ENCODE measurements at places on chromosomes 3 and 15. TPM values are rescaled to one million over a fixed set of nuclear protein-coding genes. Genes with fewer than 3 reads are reported as not detected.

GRCh38 chr3:177201700-177202397 is 4.6 kb upstream of the TBL1XR1 start:
- H3K27ac ChIP-seq, result peak overlapping the region; percentile 78
- no peaks in the 10 kb centered on the region for H3K27me3 ChIP-seq
- peak; percentile 85 for DNase-seq
- H3K36me3 ChIP-seq, result no peaks in the 10 kb centered on the region

Gene C3orf62
- total RNA-seq, result 10.7 TPM

Gene PYGO1
- not detected for total RNA-seq

- no peaks in the 10 kb centered on the region for H3K36me3 ChIP-seq
- DNase-seq, result no peak
- H3K4me1 ChIP-seq, result no peaks in the 10 kb centered on the region
Observed at GRCh38 chr15:92277776-92278175, 115.9 kb upstream of the ST8SIA2 start.

GRCh38 chr15:75650908-75651809 is 3.4 kb downstream of the SNX33 start:
- H3K36me3 ChIP-seq, result no peaks in the 10 kb centered on the region
- peak overlapping the region; percentile 43 for H3K4me3 ChIP-seq
- peak overlapping the region; percentile 60 for H3K27ac ChIP-seq
- no peaks in the 10 kb centered on the region for H3K27me3 ChIP-seq

DNA sequence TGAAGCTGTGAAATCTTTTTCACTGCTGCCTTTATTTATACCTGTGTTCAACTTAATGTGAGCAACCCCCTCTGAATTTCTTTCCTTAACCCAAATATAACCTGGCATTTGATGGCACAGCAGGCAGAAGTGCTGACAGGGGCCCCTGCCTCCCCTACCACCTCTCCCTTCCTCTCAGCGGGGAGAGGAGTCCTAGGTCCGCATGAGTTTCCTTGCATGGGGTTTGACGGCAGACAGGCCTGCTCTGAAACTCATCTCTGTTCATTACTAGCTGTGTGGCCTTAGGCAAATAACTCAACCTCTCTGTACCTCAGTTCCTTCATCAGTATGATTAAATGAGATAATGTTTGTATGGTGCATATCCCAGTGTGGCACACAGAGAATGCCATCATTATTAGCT is 79.7 kb downstream of the SEC22A start:
- no peaks in the 10 kb centered on the region for H3K36me3 ChIP-seq
- H3K4me3 ChIP-seq, result no peak overlapping the region
- no peak for DNase-seq

DNA sequence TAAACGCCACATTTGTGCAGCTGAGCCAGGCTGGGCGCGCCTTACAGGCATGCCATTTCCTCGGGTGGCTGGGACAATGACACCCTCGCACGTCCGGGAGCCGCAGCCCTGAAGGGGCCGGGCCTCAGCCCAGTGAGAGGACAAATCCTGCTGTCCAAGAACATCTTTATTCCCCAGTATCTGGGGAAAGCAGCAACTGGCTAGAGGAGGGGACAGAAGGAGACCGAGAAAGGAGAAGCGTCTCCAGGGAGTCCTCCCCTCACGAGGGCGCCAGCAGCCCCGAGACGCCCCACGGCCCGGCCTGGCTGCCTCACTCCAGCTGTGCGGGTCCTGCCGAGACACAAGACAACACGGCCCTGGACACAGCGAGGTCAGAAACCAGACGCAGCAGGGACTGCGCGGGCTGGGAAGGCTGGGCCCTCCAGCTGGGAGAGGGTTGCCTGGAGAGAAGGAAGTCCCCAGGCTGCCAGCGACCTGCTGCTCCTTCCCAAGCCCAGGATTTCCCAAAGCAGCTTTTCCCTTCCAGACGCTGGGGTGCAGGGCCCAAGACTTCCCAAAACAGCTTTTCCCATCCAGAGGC is 130.2 kb downstream of the CHSY1 start:
- peaks cover 51% of the 10 kb centered on the region for H3K4me1 ChIP-seq
- peak; percentile 65 for DNase-seq
- peak overlapping the region; percentile 94 for H3K4me3 ChIP-seq
- no peaks in the 10 kb centered on the region for H3K27me3 ChIP-seq
- peak overlapping the region; percentile 100 for H3K27ac ChIP-seq
- H3K36me3 ChIP-seq, result no peaks in the 10 kb centered on the region

GRCh38 chr3:146542179-146542578 is 2.2 kb downstream of the PLSCR1 start:
- H3K36me3 ChIP-seq, result peaks cover 16% of the 10 kb centered on the region
- H3K4me1 ChIP-seq, result peaks cover 49% of the 10 kb centered on the region
- peak; percentile 61 for DNase-seq
- H3K27me3 ChIP-seq, result no peaks in the 10 kb centered on the region

- H3K4me1 ChIP-seq, result no peaks in the 10 kb centered on the region
- no peaks in the 10 kb centered on the region for H3K36me3 ChIP-seq
- no peaks in the 10 kb centered on the region for H3K27me3 ChIP-seq
- no peak for DNase-seq
Observed at GRCh38 chr3:173501931-173502489, 104.5 kb downstream of the NLGN1 start.

Gene MESP1
- 2.3 TPM for total RNA-seq

Gene HGD
- 1.00 TPM for total RNA-seq

Gene SNX22
- not detected for total RNA-seq

DNA sequence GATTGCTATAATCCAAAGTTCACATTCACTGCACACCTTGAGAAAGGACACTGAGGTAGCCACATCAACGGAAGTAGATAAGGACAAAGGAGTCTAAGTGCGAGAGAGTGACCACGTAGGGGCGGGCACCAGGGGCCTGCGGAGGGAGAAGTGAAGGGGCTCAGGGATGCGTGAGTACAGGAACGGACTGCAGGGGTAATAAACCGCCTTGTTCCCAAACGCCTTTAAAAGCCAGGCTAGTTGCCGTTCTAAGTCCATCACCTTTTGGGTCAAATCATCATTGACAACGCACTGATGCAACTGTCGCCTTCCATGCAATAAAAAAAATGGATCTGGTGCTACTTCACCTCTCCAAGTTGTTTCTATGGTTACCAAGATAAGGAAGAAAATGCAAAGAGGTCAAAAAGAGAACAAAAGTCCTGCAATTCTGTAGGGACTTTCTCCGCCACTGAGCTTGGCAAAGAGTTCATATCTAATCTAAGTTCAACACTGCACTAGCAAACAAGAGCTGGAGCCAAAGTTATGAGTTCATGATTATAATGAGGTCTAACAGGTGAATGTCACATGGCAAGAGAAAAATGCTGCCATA is 32.6 kb upstream of the ATP11B start:
- H3K27me3 ChIP-seq, result peaks cover 17% of the 10 kb centered on the region
- DNase-seq, result no peak
- no peaks in the 10 kb centered on the region for H3K36me3 ChIP-seq
- no peak overlapping the region for H3K27ac ChIP-seq
- H3K4me1 ChIP-seq, result no peaks in the 10 kb centered on the region

Gene SLC28A2
- not detected for total RNA-seq

Gene CLDN16
- not detected for total RNA-seq

DNA sequence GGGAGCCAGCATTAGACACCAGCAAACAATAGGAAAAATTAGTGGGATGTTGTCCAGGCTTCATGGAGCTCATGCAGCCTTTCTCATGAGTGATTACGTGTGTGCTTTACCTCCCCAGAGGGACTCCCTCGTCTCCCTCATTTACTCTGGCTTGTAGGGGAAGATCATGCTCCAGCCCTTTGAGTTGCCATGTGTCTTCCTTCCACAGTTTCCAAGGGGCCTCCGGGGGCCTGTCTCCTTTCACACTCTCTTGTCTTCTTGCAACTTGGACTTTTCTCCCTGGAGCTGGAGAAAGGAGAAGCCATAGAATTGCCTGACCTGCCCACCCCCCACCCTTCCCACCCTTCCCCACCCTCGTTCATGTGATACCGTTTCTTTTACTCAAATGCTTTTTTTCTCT is 98.7 kb downstream of the FAM43A start:
- no peak overlapping the region for H3K4me3 ChIP-seq
- H3K27ac ChIP-seq, result no peak overlapping the region
- peaks cover 8% of the 10 kb centered on the region for H3K27me3 ChIP-seq
- H3K36me3 ChIP-seq, result no peaks in the 10 kb centered on the region
- H3K4me1 ChIP-seq, result no peaks in the 10 kb centered on the region
- no peak for DNase-seq

Gene CASR
- not detected for total RNA-seq

DNA sequence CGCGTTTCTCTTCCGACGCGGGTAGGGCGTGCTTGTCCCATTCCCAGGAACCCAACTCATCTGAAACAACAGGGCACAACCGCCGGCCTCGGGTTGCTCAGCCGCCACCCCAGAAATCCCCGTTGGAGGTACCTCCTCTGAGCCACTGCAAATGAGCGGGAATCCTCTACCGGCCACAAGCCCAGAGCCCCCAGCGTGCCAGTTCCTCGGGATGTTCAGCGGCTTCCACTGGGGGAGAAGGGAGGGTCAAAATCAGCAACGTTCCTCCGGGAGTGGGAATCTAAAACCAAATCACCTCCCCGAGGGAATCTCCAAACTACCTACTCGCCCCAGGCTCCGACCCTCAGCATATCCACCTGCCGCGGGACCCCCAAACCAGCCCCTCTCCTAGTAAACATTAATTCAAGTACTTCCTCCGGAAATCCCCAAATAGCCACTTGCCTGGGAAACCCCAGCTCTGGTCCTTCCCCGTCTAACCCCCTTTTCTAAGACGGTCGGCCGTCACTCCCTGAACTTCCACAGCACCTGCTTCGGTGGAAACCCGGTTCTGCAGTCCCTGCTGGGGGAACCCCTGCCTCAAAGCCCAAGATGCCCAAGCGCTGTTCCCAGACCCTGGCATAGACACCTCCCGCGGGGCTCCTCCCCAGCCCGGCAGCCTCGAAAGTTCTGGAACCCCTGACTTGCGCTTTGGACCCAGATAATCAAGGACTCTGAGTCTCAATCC is 887 bp downstream of the OXTR start:
- H3K36me3 ChIP-seq, result no peaks in the 10 kb centered on the region
- H3K4me1 ChIP-seq, result peaks cover 3% of the 10 kb centered on the region
- H3K27me3 ChIP-seq, result peaks cover 29% of the 10 kb centered on the region
- H3K27ac ChIP-seq, result no peak overlapping the region
- peak overlapping the region; percentile 30 for H3K4me3 ChIP-seq

GRCh38 chr3:154095832-154096421 is 25.3 kb upstream of the ARHGEF26 start:
- no peaks in the 10 kb centered on the region for H3K4me1 ChIP-seq
- no peak overlapping the region for H3K4me3 ChIP-seq
- no peaks in the 10 kb centered on the region for H3K36me3 ChIP-seq

Gene IGSF10
- total RNA-seq, result not detected

DNA sequence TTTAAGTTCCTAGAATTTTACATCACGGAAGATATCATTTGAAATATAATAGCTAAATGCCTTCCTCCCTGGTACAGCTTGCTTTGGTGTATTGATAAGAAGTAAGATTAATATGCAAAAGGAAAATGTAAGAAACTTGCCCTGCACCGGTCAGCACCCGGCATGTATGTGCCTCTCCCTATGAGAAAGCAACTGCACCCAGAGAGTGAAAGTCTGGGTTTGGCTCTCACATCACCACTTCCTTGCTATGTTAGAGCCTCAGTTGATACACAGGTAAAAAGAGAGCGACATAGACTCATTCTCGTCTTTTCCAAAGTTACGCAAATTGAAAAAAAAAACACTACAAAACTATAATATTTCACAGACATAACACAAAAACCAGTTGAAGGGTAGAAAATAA is 96.7 kb downstream of the FOXP1 start:
- H3K27ac ChIP-seq, result peak overlapping the region; percentile 18
- peaks cover 5% of the 10 kb centered on the region for H3K36me3 ChIP-seq
- no peaks in the 10 kb centered on the region for H3K27me3 ChIP-seq
- DNase-seq, result no peak
- H3K4me3 ChIP-seq, result peak overlapping the region; percentile 15

DNA sequence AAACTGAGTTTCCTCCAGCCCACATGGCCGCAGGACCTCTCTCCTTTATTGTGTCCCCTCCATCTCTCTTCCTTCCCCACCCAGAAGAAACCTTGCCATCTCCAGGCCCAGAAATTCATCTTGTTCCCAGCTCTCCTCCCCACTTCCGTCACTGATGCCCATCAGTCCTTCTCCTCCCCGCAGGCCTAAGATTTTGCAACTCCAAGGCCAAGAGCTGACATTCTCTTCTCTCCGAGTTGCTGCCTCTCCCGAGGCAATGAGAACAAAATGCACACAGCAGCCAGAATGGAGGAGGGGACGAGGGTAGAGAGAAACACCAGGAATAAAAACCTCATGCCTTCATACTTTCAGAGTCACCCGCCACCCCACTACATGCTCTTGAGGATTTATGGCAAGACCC is 526.5 kb upstream of the PROK2 start:
- H3K4me1 ChIP-seq, result peaks cover 17% of the 10 kb centered on the region
- no peaks in the 10 kb centered on the region for H3K36me3 ChIP-seq
- no peaks in the 10 kb centered on the region for H3K27me3 ChIP-seq

DNA sequence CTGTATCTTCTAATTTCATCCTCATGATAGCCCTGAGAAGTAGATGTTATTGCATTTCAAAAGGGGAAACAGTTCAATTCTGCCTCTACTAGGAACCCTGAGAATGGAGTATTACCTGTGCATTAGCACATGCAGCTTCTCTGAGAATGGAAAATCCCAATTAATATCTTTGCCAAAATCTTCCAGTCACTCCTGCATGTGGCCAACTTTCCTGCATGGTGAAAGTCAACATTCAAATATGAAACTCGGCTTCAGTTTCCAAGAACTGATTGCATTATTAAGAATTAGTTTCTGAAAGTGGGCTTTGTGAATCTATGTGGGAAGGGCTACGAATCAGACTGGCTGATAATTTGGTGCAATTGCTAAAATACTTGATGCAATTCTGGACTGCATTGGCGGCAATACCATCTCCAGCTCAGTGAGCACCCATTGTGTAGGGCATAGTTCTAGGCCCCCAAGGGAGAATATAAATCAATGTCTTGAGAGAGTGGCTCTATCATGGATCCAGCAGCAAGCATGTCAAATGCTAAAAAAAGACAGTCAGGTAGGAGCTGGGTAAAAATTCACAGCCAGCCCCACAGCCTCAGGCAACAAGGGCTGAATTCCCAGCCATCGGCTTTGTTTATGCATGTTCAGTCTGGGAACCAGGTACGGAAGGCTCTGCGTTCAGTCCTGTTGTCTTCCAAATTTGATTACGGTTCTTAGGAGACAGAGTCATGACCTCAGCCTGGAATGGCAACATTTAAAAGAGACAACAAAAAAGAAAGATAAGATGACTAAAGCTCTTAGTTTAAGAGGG is 18.8 kb upstream of the BCL6 start:
- H3K4me3 ChIP-seq, result no peak overlapping the region
- H3K27me3 ChIP-seq, result no peaks in the 10 kb centered on the region
- no peaks in the 10 kb centered on the region for H3K36me3 ChIP-seq

Gene MRPL46
- 32.0 TPM for total RNA-seq

GRCh38 chr3:72317491-72317890 is 530.8 kb downstream of the SHQ1 start:
- H3K36me3 ChIP-seq, result no peaks in the 10 kb centered on the region
- no peaks in the 10 kb centered on the region for H3K4me1 ChIP-seq
- no peaks in the 10 kb centered on the region for H3K27me3 ChIP-seq
- DNase-seq, result no peak
- H3K27ac ChIP-seq, result no peak overlapping the region
- no peak overlapping the region for H3K4me3 ChIP-seq

GRCh38 chr3:167318306-167318705 is 61.8 kb downstream of the ZBBX start:
- H3K36me3 ChIP-seq, result no peaks in the 10 kb centered on the region
- H3K27me3 ChIP-seq, result no peaks in the 10 kb centered on the region
- no peak overlapping the region for H3K4me3 ChIP-seq
- no peaks in the 10 kb centered on the region for H3K4me1 ChIP-seq
- DNase-seq, result no peak

All from natural killer cell treated with Interleukin-12 subunit alpha and Interleukin-12 subunit beta and Interleukin-15 and Interleukin-18, amount 100 ng/mL, for 72 hours (primary cell).